ENCODE measurements at places on chromosomes 7 and 10.

DNA sequence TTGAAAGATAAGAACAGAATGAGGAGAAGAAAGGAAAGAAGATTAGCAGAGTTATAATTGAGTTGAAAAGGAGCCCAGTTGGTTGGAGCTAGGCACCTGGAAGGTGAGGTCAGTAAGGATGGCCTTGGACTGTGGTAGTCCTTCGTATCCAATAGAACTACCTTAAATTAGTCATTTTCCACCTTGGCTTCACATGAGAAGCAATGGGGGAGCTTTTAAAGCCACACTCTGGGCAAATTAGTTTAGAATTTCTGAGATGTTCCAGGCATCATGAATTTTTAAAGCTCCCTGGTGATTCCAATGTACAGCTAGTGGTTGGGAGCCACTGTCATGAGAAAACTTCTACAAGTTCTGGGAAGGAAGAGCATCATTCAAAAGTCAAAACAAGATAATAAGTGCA lies 27.3 kb upstream of the CYP3A5 start:
- no peak for DNase-seq

GRCh38 chr7:140049339-140050024 lies 13.3 kb downstream of the PARP12 start:
- DNase-seq, result no peak

GRCh38 chr7:130380861-130381455 lies 664 bp downstream of the CPA1 start:
- DNase-seq, result no peak

- no peak for DNase-seq
These were observed 72.3 kb downstream of the AMZ1 start for GRCh38 chr7:2760098-2760889.

- DNase-seq, result no peak
These were observed 1.5 kb downstream of the AKR1C2 start for GRCh38 chr10:5002013-5002727.

- DNase-seq, result peak; percentile 27
These were observed 54.2 kb upstream of the FHIP2A start for GRCh38 chr10:114767101-114767985.

DNA sequence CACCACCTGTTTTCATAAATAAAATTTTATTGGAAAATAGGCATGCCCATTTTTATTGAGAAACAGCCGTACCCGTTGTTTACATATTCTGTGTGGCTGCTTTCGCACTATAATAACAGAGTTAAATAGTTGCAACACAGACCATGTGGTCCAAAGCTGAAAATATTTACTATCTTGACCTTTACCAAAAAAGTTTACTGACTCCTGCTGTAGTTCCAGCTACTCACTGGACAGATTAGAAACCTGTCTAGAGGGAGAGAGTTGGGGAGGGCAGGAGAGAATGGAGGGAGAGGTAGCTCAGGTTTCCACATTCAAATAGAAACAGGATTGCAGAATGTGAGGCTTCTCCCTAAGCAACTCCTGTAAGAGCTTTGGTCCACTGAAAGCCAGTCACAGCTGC lies 55.1 kb upstream of the GLCCI1 start:
- DNase-seq, result no peak

- DNase-seq, result no peak
These were observed 3.5 kb downstream of the UNCX start for GRCh38 chr7:1236132-1236661.

DNA sequence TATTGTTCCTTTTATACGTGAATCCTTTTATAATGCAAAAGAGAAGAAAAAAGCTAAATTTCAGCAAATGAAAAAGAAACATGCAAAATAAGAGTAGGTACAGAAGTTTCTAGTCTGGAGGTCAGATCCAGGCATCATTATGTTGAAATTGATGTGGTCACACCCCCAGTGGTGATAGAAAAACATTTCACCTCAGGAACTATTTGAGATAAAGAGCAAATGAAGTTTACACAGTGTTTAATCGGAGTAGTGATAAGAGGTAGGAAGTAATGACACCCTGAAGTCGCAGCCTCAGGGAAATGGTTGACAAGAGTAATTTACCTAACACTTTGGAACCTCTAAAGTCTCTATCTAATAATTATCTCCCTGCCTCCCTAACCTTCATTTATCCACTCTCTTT lies 536.0 kb upstream of the STEAP1 start:
- DNase-seq, result no peak

- no peak for DNase-seq
These were observed 43.9 kb downstream of the IFIT5 start for GRCh38 chr10:89458291-89458690.

GRCh38 chr10:26733750-26734568 lies 36.5 kb downstream of the PDSS1 start:
- DNase-seq, result no peak

DNA sequence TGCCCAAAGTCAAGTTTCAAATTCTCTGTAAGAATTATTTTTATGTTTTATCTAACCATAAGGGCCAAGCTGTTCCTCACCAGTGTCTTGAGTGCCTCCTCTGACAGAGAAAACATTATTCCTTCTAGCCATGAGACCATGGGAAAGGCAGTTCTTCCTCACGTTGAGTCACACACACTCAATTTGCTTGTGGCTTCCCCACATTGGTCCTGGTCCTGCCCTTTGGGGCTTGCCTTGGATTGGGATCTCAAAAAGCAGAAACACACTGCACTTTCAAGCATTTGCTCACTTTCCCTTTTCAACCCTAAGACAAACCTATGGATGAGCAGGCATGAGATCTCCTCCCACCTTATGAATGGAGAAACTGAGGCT lies 248.3 kb upstream of the IGFBP3 start:
- DNase-seq, result no peak

GRCh38 chr10:118012952-118013525 lies 33.7 kb downstream of the RAB11FIP2 start:
- DNase-seq, result no peak

GRCh38 chr10:34918060-34918775 lies 103.1 kb upstream of the PARD3 start:
- no peak for DNase-seq

- DNase-seq, result peak; percentile 72
These were observed 21.3 kb upstream of the KCNK18 start for GRCh38 chr10:117175901-117176534.

- no peak for DNase-seq
These were observed 48.5 kb upstream of the SLC29A3 start for GRCh38 chr10:71270301-71271220.

GRCh38 chr7:24227603-24228359 lies 56.2 kb upstream of the NPY start:
- peak; percentile 20 for DNase-seq

DNA sequence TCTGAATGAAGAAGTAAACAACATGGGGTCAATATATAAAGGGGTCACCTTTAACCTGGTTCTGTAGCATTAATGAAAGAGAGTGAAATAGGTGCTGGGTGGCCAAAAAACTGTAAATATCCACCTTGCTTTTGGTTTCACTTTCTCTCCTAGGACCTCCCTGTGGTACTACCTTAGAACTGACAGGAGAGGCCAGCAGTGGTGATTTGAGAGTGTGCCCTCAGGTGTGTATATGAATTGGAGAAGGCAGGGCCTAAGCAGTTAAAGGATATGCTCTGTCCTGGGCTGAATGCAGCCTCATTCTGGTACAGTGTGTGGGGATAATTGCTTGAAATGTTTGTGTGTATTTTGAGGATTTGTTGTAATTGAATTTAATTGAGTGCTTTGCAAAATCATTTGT lies 62.0 kb downstream of the BBS9 start:
- DNase-seq, result no peak

- DNase-seq, result no peak
These were observed 121.2 kb downstream of the SLC25A13 start for GRCh38 chr7:96200740-96201139.

GRCh38 chr10:80211786-80212185 lies 6.4 kb upstream of the ANXA11 start:
- no peak for DNase-seq

All from activated T-cell treated with anti-CD3 and anti-CD28 coated beads, Interleukin-2, amount 50 U/mL, for 1 hour (primary cell).